Stimulated activated CD4-positive, alpha-beta T cell treated with anti-CD3 and anti-CD28 coated beads, TNF-alpha, amount 100 ng/mL, for 1 hour (primary cell): ENCODE measurements at places on chromosomes 13 and 19.

GRCh38 chr19:3357992-3358688 lies 8.2 kb upstream of the NFIC start:
- DNase-seq, result no peak

GRCh38 chr13:111503905-111504695 lies 183.7 kb downstream of the TEX29 start:
- no peak for DNase-seq

DNA sequence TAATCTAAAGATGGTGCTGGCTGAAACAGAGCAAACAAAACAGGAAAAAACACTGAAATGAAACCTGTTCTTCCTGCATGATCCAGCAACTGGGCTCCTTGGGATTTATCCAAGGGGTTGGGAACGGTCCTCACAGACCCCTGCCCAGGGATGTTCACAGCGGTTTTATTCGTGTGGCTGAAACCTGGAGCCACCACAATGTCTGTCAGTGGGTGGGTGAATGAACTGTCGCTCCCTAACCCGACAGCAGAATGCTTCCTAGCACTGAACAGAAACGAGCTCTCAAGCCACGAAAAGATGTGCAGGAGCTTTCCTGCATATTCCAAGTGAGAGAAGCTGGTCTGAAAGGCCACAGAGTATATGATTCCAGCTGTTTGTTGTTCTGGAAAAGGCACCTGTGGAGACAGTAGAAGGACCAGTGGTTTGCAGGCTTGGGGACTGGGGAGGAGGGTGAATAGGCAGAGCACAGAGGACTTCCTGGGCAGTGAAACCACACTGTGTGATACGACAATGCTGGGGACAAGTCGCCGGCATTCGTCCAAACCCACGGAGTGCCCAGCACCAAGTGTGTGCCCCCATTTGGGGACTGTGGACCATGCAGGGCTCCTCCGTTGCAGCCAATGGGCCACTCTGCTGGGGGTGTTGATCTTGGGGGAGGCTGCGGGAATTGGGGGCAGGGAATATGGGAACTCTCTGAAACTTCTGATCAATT lies 73.9 kb downstream of the TEX29 start:
- no peak for DNase-seq

- no peak for DNase-seq
Observed at GRCh38 chr19:46471116-46471733, at the start of gene PNMA8A. TSS of gene PNMA8A (minus strand) at chr19:46471563. CDS start at chr19:46471035, 528 bp downstream.

DNA sequence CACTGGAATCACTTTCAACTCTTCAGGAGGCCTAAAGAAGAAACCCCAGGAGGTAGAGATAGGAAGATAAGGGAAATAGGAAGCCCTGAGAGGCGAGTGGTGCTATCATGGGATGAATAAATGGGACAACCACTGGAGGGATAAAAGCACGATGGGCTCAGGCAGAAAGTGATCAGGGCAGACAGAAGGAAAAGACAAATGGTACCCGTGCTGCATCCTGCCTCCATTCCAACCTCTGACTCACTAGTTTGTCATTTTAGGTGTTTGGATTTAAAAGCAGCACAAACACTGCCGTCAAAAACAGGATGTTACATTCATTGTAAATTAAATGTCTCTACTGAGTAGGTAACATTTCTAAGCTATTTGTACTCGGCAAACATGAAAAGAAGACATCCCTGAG lies 314.3 kb upstream of the HTR2A start:
- DNase-seq, result no peak

DNA sequence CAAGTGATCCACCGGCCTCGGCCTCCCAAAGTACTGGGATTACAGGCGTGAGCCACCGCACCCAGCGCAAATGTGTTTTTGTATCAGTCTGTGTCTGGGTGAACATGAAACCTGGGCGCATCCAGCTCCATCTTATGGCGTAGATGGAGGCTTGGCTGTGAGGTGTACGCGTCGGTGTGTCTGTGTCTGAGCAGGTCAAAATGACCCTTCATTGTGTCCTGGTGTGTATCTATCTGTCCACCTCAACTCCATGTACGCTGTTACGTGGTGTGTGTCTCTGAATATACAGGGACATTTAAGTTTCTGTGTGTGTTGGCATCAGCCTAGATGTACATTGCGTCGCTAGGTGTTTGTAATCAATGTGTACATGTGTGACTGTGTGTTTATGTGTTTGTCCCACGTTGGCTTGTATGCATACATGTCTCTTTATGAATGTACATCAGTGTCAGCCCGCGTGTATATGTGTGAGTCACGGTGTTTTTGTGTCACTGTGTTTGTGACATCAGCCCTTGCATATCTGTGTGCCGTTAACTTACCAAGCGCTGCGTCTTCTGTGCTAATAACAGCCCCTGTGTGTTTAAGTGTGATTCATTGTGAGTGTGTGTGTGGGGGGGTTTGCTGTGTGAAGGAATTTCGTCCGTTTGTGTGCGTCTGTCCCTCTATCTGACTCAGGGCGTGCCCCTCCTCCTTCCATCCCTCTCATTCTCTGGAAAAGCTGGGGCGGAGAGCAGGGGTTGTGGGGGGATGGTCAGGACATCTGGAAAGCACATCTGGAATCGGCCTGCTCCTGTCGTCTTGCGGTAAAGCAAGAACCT lies 6.4 kb downstream of the AXL start:
- no peak for DNase-seq

GRCh38 chr19:3387645-3388589 lies 21.5 kb downstream of the NFIC start:
- DNase-seq, result no peak

- DNase-seq, result no peak
Observed at GRCh38 chr13:108226184-108226583, 8.0 kb downstream of the ABHD13 start.

DNA sequence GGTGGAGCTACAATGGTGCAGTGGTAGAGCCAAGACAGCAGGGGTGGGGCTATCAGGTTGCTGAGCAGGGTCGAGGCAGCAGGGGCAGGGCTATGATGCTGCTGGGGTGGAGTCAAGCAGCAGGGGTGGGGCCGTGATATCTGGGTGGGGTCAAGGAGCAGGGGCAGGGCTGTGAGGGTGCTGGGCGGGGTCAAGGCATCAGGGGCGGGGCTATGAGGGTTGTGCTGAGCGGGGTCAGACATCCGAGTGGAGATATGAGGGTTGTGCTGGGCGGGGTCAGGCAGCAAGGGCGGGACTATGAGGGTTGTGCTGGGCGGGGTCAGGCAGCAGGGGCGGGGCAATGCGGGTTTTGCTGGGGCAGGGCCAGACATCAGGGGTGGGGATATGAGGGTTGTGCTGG lies 14.7 kb downstream of the HCN2 start:
- no peak for DNase-seq

- DNase-seq, result no peak
Observed at GRCh38 chr13:79735228-79735627, 254.3 kb downstream of the NDFIP2 start.

DNA sequence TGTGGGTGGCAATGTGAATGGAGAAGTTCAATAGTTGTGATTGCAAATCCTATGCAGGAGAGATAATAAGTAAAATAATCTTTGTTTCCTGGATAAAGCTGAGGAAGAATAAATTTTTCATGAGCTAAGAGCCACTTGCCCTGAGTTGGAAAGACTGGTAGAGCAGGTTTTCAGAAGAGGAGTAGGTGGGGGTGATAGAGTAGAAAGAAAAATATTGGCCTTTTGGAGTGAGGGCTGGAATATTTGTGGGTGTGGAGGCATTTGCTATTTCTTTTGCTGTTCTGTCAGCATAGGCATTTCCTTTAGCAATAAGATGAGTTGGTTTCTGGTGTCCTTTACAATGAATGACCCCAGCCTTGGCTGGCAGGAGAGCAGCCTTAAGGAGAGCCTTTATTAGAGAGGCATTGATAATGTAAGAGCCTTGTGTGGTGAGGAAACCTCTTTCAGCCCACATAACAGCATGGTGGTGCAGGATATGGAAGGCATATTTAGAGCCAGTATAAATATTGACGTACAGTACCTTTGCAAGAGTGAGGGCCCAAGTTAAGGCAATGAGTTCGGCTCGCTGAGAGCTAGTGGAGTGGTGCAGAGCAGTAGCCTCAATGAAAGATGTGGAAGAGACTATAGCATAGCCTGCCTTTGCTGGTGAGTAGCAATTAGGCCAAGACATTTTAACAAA lies 11.6 kb upstream of the ZNF431 start:
- DNase-seq, result no peak

DNA sequence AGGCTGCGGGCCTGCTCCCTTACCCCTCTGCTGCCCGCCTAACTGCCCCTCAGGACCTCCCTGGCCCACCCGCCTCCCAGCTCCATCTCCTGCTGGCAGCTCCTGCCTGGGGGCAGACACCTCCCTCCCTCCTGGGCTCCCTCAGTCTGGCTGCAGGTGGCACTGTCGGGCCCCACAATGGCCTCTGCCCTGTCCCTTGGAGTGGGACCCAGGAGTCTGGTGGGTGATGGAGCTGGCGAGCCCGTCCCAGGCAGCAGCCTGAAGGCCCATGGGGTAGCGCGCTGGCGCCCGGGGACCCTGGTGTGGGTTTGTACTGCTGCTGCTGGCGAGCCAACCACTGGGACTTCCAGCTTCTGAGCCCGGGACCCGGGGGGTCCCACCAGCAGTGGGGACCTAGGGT lies 83.6 kb downstream of the KDM4B start:
- DNase-seq, result no peak

DNA sequence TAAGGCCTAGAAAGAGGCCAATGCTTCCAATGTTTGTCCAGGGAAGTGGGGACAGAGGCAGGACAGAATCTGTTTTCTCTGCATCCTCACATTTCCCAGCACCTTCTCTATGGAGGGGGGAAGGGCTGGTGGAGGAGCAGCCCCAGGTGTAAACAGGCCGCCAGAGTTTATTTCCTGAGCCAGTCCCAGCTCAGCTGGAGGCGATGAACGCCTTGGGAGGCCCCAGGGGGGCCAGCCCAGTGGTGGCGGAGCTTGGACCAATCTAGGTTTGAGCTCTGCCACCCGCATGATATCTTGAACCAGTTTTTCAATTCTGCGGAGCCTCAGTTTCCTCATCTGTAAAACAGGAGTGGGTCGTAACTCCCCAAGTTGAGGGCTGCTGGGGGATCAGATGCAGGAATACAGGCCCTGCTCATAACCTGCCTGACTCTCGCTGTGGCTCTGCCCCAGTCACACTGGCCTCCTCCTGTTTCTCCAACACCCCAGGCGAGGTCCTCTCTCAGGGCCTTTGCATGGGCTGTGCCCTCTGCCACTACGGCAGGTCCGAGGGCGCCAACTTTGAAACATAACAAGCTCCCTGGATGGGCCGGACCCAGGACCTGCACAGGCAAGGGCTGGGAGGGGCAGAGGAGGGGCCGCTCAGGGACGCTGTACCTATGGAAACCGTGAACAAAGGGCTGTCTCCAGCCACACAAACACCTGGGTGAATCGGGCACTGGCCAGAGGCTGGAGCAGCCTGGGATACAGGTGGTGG lies 1.1 kb downstream of the TNFAIP8L1 start:
- no peak for DNase-seq

DNA sequence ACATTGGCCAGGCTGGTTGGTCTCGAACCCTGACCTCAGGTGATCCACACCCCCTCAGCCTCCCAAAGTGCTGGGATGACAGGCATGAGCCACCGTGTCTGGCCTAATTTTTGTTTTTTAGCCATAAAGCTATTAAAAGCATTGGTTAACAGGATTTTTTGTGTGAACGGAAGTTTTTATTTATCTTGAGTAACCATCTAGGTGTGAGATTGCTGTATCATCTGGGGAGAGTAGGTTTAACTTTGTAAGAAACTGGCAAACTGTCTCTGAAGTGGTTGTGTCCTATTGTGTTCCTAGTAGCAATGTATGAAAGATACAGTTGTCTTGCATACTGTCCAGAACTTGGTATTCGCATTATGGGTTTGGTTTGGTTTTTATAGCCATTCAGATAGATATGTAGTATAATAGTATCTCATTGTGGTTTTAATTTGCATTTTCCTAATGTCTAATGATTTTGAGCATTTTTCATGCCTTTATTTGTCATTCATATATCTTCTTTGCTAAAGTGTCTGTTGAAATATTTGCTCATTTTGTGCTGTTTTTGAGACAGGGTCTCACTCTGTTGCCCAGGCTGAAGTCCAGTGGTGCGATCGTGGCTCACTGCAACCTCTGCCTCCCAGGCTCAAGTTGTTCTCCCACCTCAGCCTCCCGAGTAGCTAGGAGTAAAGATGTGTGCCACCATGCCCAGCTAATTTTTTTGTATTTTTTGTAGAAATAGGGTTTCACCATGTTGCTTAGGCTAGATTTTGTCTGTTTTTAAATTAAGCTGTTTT lies 13.5 kb upstream of the PLEKHF1 start:
- no peak for DNase-seq

DNA sequence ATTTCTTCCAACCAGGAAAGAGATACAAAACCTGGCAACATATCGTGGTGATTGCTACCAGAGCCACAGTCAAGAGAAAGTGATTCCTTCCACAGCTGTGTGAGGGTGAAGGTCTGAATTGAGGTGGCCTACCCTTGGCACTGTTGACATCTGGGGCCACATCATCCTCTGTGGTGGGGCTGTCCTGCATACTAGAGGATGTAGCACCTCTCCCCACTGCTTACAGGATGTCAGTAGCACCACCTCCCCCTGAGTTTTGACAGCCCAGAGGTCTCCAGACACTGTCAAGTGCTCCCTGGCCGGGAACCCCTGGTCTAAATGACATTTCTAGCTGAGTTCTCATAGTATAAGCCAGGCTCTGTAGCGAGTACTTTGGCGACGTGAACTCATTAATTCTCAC lies 15.5 kb downstream of the PTGER1 start:
- DNase-seq, result no peak

- no peak for DNase-seq
Observed at GRCh38 chr13:113931841-113932459, 41.9 kb downstream of the C13orf46 start.

GRCh38 chr19:42140125-42140754 lies 8.0 kb upstream of the POU2F2 start:
- DNase-seq, result no peak

DNA sequence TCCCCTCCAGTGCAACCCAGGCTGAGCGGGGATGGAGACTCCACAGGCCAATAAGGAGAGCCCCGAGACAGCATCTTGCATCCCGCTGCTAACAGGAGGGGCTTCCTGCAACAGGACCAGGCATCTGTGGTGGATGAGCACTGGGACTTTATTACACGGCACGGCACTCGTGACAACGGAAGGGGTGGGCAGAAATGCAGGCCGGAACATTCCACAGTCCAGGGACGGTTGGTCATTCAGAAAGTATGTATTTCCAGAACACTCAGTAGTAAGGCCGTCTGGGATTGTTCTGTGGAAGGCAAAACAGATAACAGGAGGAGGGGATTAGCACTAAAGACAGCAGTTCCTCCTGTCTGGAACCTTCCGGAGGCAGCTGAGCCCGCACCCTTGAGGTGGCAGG lies 3.3 kb upstream of the TM6SF2 start:
- DNase-seq, result no peak

DNA sequence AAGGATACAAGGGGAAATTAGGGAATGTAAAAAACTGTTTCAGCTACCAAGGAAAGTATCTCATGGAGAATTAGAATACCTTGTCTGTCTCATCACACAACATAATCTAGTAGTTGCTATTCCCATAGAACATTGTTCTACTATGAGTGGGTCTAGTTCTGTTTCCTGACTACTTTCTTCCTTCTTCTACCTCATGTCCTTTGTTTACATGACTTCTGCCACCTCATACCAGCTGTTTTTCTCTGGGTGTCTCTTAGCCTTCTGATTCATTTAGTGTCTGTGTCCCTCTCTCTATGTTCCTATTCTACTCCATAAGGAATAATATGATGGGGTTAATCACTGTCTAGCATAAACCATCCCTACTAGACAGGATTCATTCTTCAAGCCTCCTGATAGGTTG lies 887.3 kb downstream of the DIAPH3 start:
- no peak for DNase-seq
